NCI-H2171 (cell line): ENCODE measurements at places on chromosomes 2 and 18.

DNA sequence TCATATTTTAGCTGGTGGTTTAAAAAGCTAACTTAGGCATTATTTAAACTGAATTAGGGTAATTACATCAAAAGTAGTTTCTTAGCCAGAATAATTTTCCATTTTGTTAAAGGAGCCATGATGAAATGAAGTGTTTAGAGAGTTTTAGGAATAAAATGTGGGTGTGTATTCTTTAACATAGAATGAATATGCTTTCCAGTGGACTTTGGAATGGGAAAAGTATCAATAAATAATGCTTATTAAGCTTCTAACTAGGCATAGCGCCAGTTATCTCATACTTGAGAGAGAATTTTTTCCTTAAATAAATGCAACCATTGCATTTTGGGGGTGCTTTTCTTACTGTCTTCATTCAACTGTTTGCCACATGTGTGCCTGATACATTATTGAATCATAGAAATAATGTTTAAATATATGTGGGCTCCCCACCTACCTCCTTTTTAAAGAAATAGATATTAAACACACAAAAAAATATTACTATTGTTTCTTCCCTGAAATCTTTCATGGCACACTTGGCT, 90.4 kb downstream of the CAMKMT start:
- DNase-seq = no peak

DNA sequence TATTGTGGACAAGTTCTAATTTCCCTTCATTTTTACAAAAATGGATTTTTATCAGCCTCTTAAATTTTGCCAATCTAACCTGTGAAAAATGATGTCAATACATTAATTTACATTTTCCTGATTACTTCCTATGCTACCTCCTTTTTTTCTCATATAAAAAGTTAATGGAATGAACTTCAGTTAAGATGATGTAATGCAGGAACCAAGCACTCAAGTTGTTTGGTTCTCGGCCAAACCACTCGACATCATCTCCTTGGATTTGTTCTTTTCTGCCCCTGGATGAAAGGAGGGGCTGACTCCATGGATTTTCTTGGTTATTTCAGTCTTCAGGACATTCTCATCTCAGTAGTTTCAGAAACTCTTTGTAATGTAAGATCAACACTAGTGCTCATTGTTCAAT, 253.1 kb upstream of the NXPH2 start:
- no peak for DNase-seq

DNA sequence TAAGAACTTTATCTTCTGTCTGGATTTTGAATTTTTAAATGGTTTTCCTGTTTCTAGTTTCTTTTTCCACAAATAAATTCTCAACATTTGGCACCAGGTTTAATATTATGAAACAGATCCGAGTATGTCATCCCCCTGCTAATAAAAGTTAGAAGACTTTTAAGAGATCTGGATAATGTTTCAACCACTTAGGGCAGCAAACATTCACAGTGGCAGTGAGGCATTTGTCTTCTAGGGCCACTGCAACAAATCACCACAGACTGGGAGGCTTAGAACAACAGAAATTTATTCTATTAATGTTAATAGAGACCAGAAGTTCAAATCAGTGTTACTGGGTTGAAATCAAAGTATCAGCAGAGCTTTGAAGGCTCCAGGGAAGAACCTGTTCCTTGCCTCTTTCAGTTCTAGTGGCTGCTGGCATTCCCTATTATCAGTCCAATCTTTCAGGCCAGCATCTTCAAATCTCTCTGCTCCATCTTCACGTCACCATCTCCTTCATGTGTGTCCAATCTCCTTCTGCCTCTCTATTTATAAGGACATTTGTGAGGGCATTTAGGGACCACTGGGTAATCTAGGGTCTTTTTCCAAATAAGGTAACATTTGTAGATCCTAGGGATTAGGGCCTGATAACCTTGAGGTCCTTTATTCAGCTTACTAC, 23.4 kb downstream of the ACSL3 start:
- no peak for DNase-seq

DNA sequence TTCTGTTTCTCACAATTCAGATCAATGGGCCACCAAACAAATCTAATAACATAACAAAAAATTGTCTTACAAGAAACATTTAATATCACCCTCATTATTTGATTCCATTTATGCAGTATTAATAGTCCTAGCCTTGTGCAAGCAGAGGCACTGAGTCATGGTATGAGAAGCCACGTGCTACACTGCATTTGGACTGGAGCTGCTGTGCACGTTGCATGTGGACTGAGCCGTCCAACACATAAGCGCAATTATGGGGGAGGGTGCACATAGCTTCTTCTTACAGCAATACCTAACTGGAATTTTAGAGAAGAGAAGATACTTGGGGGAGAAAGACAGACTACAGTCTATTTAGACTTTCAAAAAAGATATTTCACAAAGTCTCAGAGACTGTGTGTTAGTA, 329.6 kb upstream of the ID2 start:
- no peak for DNase-seq

- DNase-seq = no peak
Observed at GRCh38 chr18:35267809-35268208, 22.2 kb downstream of the ZSCAN30 start.

DNA sequence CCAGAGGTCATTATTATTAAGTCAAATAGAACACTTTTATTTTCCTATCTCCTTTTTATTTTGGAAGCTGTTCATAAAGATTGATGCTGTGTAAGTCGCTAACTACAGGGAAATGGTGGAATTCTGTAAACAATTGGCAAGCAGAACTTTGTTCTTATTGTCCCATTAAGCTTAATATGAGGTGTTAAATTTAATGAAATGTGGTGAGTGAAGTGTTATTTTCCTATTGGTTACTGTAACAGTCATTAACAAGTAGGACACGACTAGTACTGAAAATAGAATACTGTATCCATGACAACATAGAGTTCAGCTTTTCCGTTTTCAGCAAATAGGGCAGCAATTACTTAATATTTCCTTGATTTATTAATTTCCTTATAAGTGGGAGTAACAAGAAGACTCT, 279.1 kb upstream of the ZEB2 start:
- no peak for DNase-seq

GRCh38 chr2:1769703-1770422, 25.5 kb upstream of the PXDN start:
- DNase-seq = peak; percentile 57

DNA sequence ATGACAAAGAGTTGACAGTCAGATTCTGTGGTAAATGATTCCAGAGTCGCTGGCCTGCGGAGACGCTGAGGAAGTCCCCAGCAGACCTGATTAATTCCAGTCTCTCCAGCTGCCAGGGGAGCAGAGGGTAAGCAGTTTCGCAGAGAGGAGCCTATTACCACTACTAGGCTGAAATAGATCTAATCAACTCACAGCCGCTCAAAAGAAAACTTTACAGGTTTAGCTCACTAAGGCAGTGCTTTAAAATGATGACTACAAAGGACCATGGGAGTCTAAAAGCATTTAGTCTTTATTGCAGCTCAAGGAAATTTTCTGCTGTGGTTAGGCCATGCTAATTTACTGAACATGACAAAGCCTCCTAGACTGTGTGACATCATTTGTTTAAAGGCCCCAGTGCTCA, 445.6 kb upstream of the POU3F3 start:
- DNase-seq = no peak

DNA sequence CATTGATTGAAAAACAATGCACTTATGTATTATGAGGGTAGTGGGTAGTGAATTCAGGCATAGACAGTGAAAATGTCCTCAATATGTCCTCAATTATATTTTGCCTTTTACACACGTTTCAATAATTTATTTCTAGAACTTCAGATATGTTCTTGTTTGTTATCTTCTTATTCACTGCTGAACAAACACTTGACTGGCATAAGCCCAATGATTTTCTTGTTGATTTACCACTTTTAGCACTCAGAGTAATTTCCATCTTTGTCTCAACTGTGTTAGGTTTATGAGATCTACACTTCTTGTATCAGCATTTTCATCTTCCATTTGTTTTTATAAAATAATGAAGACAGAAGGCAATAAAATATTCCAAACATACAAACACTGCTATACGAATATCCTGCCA, 61.8 kb upstream of the DCC start:
- no peak for DNase-seq

GRCh38 chr2:129379411-129379810, 600.1 kb upstream of the RAB6C start:
- no peak for DNase-seq

DNA sequence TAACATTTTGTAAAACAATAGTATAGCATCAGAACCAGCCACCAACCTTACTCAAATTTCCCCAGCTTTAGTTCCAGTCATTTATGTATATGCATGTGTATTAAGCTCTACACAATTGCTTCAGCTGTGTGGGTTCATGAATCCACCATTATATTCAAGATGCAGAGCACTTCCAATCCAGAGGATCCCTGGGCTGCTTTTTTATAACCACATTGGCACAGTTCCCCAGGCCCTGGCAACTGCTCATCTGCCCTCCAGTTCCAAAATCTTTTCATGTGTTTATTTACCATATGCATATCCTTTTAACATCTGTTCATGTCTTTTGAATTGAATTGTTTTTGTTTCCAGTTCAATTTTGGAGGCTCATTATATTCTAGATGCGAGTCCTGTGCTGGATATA, 482.9 kb upstream of the HS6ST1 start:
- DNase-seq = peak; percentile 67

DNA sequence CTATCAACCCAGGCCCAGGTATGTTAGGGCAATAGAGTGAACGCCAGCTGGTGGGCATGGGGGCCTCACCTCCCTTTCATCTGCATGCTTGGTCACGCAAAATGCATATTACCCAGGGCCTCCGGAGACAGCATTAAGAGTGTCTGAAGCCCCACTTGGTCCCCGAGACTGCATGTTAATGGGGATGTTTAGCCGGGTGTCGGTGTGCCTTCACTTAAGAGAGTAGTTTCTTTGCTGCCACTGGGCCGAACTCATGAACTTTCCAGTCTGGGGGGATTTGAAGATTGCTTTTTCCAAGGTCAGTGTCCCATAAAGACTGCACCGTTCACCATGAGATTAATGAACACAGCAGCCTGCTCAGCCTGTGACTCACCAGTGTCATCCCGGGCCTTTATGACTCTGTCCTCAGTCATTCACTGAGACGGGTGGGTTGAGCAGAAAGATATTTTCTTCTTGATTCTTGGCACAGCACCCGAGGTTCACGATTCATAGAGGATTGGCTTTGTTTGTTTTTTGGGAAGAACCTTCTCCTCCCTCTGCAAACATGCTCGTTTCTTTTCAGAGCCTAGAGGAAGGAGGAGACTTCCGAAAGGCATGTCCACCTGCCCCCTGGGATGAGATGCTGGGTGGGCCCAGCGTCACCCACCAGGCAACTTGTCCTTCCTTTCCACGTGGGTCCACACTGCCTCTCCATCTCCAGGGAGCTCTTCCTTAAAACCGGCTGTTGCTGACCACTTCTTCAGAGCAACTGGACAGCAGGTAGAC, 199.1 kb downstream of the GLI2 start:
- DNase-seq = no peak

GRCh38 chr18:22303927-22304326, 113.8 kb downstream of the CTAGE1 start:
- DNase-seq = no peak

DNA sequence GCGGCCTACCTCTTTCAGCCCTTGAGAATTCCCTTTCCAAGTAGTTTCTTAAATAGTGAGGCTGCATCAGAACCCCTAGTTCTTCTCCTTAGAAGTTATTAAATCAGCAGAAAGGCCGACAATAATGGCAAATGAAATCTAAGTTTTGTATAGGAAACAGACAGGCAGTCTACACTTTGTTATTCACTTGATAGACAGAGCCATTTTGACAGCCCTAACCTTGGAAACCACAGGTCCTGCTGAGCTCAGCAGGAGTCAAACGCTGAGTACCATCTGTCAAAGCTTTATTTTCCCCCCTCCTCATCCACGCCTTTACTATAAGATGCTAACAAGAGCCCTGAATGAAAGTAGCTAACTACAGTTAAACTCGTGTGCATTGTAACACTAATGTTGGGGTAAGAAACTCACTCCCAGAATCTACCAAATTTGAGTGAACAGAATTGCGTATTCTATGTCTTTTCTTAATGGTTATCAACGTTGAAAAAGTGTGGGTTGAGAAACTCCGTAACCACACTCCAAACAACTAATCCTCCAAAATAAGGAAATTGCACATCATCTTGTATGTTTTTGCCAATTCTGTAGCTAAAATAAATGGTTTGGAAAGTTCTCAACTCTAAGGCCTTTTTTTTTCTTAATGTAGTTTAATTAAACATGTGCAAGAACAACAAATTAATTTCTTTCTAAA, 90.6 kb upstream of the EFEMP1 start:
- DNase-seq = peak; percentile 80

GRCh38 chr2:66874411-66874810, 439.5 kb downstream of the MEIS1 start:
- peak; percentile 10 for DNase-seq

GRCh38 chr2:215994911-215995310, 18.4 kb downstream of the MREG start:
- DNase-seq = no peak

DNA sequence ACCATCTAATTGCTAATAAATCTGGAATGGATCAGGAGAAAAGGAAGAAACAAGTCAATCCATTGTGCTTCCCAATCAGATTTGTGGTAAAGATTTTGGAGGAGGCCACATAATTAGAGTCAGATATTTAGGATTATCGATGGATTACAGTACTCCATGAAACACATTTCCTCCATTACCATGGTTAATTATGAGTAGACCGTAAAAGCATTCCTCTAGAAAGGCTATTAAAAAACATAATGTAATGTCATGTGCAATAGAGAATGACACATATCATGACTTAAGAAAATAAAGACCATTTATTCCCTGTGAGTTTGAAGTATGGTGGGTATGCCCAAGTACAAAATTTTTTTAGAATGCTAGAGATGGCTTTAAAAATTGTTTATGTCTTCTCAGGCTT, 96.1 kb downstream of the ITGA4 start:
- no peak for DNase-seq

DNA sequence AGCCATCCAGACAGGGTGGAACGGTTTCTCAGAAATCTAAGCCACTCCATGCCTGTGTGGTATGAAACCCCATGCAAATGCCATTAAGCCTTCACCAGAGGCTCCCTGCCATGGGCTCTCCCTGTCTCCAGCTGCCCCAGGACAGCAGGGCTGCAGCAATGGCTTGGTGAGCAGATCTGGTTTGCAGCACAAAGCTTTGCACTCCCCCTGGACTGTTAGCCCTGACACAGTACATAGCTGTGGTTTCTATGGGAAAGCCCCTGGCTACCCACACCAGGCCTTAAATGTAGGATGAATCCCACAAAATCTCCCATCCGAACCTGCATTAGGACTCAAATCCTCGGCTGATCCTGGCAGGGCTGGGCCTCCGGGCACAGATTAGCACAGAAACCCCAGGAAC, 291.6 kb downstream of the TNS1 start:
- DNase-seq = no peak

GRCh38 chr2:34419856-34420255, 820.8 kb upstream of the FAM98A start:
- DNase-seq = no peak

GRCh38 chr2:173654161-173654895, 299.7 kb downstream of the CDCA7 start:
- DNase-seq = no peak

DNA sequence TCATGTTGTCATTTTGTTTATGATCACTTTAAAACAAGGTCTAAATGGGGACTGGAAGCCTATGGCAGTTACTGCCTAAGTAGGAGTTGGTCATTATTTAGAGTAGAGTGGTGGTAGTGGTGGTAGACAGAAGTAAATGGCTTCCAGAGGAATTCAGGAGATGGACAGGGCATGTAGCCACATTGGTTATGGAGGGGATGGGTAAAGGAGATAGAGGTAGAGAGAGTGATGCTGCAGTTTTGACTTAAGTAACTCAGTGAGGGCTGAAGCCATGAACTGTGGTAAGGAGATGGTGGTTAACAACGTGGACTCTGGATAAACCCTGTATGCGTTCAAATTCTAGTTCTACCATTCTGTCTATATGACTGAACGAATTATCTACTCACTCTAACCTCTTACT, 61.6 kb upstream of the NOSTRIN start:
- DNase-seq = no peak

- no peak for DNase-seq
Observed at GRCh38 chr2:28639836-28640235, 111.8 kb upstream of the PPP1CB start.
